ENCODE measurements at places on chromosomes 5 and 9. TPM values are rescaled to one million over a fixed set of nuclear protein-coding genes. Genes with fewer than 3 reads are reported as not detected.

The SLC6A18 gene
- total RNA-seq, result not detected

GRCh38 chr9:27108981-27109541 lies at the start of gene TEK:
TEK (plus strand) TSS chr9:27109225; CDS start chr9:27109591, 366 bp downstream.
- no peak for DNase-seq
- no peaks in the 10 kb centered on the region for H3K36me3 ChIP-seq
- H3K4me3 ChIP-seq, result no peak within 1 kb of the TSS
- H3K27me3 ChIP-seq, result no peaks in the 10 kb centered on the region

DNA sequence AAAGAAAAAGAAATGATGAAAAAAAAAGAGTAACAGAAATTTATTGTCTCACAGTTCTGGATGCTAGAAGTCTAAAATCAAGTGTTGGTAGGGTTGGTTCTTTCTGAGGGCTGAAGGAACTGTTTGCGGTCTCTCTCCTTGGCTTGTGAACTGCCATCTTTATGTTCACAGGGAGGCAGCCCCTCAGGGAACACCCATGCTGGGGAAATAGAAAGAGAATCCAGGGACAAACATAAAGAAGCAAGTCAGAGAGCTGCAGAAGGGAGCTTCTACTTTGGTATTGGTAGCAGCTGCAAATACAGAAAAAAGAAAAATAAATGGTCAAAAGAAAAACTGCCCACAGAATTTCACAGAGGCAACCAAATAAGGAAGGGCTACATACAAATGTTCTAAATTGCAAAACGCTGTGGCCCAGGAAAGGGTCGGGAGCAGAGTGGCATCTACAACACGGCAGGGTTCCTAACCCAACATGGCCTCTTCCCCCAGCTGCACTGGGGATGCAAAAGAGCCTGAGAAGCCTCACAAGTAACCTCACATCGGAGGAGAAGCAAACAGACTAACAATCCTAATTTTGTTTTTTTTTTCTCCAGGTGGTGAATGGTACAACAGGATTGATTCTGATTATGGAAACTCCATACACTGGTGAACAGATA lies 37.4 kb downstream of the ELOVL7 start:
- no peaks in the 10 kb centered on the region for H3K4me1 ChIP-seq
- H3K4me3 ChIP-seq, result no peak overlapping the region
- no peak for DNase-seq
- no peaks in the 10 kb centered on the region for H3K27me3 ChIP-seq

- no peak for DNase-seq
- no peaks in the 10 kb centered on the region for H3K4me1 ChIP-seq
- H3K4me3 ChIP-seq, result no peak overlapping the region
- no peaks in the 10 kb centered on the region for H3K27me3 ChIP-seq
- no peaks in the 10 kb centered on the region for H3K36me3 ChIP-seq
These were observed 32.6 kb upstream of the SLC6A19 start for GRCh38 chr5:1168796-1169195.

All from ascending aorta (tissue), 2 donors.